ENCODE measurements at places on chromosomes 6 and 20. TPM values are rescaled to one million over a fixed set of nuclear protein-coding genes. Genes with fewer than 3 reads are reported as not detected.
A peak's percentile ranks its signal among the peaks of the same experiment; 100 is the strongest.

The VWA7 gene
- total RNA-seq = 4.6 TPM

The LY6G5B gene
- 13.6 TPM for total RNA-seq

The SAMD5 gene
- total RNA-seq = 11.2 TPM

The SCRT2 gene
- total RNA-seq = not detected

The TREM1 gene
- 65.3 TPM for total RNA-seq

DNA sequence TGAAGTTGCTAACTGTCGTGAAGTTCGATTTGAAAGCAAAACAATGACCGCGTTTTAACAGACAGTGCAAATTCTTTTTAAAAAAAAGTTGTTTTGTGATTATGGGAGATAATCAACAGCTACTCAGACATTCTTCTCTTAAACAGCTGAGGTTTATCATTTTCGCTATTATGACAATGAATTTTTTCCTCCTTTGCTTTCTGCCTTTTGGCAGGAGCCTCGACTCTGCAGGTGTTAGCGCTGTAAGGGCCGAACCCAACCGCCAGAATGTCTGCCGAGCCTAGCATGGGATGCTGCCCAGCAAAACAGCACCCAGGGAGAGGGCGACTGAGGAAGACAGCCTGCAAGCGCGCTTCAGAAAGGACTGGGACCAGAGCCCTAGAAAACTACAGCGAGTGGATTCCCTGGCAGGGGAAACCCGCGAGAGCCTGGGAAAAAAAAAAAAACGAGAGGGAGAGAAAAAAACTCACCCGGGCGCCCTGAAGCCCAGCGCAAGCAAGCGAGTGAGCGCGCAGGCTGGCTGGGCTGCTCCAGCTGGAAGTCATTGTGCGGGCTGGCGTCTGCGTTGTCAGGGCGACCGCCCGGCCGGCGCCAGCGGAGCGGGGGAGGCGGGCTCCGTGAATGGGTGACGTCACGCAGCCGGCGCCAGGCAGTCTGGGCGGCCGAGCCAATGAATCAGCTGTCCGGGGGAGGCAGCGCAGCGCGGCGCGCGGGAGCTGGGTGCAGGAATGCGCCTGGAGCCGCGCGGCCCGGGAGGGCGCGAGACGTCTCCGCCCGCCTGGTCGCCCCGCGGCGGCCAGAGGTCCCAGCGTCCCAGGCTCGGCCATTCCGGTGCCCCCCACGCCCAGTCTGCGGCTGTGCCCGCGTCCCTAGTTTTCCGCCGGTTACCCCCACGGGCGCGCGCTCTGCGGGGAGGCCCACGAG lies 32.7 kb upstream of the ID4 start:
- DNase-seq = peak; percentile 99

DNA sequence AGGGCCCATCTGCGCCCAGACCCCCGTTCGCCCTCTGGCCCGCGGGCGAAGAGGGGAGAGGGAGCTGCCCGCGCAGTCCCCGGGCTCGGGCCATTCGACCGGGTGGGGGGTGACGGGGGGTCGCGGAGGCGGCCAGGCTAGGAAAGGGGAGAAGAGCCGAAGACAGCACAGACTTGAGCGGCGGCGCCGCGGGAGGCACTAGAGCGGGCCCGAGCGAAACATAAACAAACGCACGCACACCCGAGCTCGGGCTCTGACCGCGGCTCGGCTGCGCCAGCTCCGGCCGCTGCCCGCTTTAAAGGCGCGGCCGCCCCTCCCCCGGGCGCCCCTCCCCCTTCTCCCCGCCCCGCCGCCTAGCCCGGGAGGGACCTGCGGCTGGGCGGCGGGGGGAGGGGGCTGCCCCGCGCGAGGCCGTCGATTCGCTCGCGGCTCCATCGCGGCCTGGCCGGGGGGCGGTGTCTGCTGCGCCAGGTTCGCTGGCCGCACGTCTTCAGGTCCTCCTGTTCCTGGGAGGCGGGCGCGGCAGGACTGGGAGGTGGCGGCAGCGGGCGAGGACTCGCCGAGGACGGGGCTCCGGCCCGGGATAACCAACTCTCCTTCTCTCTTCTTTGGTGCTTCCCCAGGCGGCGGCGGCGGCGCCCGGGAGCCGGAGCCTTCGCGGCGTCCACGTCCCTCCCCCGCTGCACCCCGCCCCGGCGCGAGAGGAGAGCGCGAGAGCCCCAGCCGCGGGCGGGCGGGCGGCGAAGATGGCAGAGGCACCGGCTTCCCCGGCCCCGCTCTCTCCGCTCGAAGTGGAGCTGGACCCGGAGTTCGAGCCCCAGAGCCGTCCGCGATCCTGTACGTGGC lies at the start of gene FOXO3:
TSS of gene FOXO3 (plus strand) at position 455 of the 846 bp plus-strand sequence. CDS start at position 747, 292 bp downstream.
- DNase-seq = peak; percentile 86

DNA sequence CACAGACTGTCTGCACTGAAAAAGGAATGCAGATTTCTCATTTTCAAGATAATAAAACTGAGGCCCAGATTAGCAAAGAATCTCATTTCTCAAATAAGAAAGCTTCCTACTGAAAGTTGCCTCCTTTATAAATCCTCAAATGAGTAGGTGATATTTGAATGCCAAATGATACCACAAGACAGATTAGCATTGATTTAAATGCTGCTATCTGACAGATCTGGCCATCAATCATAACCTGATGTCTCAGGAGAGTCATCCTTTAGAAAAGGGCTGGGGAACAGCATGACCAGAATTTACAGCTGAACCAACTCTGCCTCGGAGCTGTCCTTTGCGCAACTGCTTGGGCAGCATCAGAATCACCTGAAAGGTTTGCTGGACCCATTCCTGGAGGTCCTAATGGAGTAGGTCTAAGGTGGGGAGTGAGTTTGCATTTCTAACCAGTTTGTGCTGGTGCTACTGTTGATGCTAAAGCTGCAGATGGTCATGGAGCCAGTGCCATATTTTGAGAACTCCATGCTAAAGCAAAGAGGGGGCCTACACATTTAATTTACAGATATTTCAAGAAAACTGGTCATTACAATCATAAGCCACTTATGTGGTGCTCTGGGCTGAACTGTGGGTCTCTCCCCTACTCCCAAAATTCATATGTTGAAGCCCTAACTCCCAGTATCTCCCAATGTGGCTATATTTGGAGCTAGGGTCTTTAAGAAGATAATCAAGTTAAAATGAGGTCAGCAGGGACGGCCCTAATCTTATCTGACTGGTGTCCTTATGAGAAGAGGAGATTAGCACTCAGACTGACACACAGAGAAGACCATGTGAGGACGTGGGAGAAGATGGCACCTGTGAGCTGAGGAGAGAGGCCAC lies 295.5 kb upstream of the JARID2 start:
- no peak for DNase-seq

DNA sequence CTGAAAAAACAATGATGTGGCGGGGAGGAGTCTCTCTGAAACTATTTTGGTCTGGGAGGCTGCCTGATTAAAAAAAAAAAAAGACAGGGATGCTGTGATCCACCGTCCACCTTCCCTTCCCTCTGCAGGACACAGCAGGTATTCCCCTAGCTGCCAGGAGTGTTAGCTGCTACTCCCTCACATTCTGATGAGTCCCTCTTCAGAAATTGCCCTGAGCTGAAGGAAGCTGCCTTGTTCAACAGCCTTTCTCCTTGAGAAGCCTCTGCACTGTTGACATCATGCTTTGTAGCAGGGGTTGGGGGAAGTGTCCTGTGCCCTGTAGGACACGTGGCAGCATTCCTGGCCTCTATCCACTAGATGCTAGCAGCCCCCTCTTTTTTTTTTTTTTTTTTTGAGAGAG lies 71.7 kb upstream of the ZMYND8 start:
- DNase-seq = no peak

- no peak for DNase-seq
Measured at GRCh38 chr6:158502263-158502950, 57.5 kb upstream of the TMEM181 start.

DNA sequence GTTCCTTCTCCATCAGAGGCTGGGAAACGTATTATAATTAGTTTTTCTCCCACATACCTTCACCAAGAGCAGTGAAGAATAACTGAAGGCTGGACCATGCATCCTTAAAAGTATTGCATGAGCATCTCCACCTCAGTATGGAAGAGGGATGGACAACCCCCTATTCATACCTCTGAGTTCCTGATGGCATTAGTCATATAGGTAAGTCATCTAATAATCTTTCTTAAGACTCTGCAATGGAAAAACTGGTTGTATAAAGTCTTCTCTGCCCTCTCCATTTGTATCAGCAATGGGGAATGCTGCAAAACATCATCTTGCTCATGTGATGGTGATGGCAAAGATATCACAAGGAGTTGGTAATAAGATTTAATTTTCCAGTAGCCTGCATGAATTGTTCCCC lies 24.5 kb downstream of the PGM3 start:
- DNase-seq = no peak

- no peak for DNase-seq
Measured at GRCh38 chr6:6331393-6331792, 10.9 kb upstream of the F13A1 start.

- no peak for DNase-seq
Measured at GRCh38 chr20:51541189-51542032, 1.1 kb downstream of the NFATC2 start.

DNA sequence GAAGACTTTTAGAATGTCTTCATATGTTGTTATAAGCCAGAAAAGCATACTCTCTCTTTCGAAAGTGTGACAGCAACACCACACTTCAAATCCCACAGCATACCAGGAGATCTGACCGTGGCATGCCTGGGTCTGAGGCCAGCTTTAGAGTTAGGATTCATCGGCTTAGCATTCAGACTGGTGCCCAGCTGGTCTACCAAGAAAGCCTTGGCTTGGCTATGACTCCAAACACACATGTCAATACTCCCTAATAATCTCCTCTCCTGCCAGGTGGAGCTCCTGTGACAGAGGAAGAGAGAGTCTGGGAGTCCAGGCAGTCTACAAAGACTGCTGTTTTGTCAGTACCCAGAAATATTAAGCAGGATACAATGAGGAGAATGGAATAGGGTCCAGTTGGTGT lies 77.1 kb upstream of the MAN1A1 start:
- DNase-seq = no peak

DNA sequence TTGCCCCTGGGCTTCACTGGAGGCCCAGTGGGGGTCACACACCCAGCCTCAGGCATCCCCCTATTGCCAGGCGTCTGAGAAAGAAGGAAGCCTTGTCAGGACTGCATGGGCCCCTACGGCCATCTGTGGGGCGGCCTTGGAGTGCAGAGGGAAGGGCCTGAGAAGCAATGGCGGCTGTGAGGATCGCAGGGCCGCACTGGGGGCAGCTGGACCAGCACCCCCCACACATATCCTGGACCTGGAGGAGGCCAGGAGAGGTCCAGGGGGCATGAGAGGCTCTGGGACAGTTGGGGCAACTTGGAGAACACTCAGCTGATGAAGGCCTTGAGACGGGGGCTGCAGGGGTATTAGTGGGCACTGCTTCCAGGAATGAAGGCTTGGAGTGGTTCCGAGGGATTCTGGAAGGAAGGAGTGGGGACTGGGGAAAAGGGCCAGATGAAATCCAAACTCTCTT lies 16.5 kb downstream of the MDFI start:
- no peak for DNase-seq

All from left lung (tissue), 14 donors.